CD4-positive, alpha-beta T cell (primary cell): ENCODE measurements at places on chromosomes 6 and 20.

DNA sequence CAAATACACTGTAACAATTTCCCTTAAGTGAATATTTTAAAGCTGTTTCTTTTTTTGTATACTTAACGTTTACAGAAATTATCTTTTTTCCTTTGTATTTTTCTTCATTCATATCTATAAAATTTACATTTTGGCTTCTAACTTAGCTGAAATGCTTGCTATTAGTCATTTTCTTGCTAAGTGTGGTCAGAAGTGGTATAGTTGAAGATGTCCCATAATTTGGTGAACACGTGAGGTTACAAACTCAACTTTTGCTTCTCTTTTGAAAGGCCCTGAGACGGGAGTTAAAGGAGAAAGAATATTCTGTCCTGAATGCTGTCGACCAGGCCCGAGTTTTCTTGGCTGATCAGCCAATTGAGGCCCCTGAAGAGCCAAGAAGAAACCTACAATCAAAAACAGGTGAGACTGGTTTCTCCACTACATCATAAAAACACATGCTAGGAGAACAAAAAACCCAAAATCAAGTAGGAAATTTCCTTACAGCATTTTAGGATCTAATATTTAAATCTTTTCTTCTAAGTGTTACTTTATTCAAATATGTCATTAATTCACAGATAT is 445.0 kb downstream of the UTRN start:
- no peak for DNase-seq
- H3K27me3 ChIP-seq: no peaks in the 10 kb centered on the region
- peaks cover 51% of the 10 kb centered on the region for H3K36me3 ChIP-seq
- H3K4me1 ChIP-seq: no peaks in the 10 kb centered on the region
- H3K4me3 ChIP-seq: no peak overlapping the region

GRCh38 chr6:107644513-107644912 is 154.6 kb downstream of the SOBP start:
- no peaks in the 10 kb centered on the region for H3K36me3 ChIP-seq
- no peaks in the 10 kb centered on the region for H3K4me1 ChIP-seq
- no peak for DNase-seq
- peaks cover 8% of the 10 kb centered on the region for H3K27me3 ChIP-seq

- no peaks in the 10 kb centered on the region for H3K36me3 ChIP-seq
- H3K4me1 ChIP-seq: no peaks in the 10 kb centered on the region
- DNase-seq: no peak
Observed at GRCh38 chr20:6780433-6781190, 13.1 kb downstream of the BMP2 start.

GRCh38 chr6:161674930-161675682 is 401.2 kb upstream of the AGPAT4 start:
- H3K27me3 ChIP-seq: no peaks in the 10 kb centered on the region
- H3K4me1 ChIP-seq: no peaks in the 10 kb centered on the region
- H3K36me3 ChIP-seq: no peaks in the 10 kb centered on the region
- no peak overlapping the region for H3K27ac ChIP-seq
